ENCODE measurements at places on chromosomes 1 and 21.

DNA sequence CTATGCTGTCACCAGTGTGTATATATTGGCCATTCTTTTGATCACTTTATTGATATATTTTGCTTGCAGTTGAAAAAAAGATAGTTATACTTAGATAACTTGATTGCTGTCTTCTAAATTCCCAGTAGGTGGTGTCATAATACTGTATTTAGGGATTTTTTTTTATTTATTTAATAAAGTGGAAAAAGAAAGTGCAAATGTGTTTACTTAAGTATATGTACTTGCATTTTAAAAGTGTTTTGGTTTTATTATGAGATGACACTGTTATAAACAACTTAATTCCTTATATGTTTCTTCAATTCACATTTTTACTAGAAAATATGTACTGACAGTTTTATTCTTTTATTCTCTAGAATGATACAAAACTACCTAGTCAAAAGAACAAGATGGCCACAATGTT is 164.8 kb downstream of the USP25 start:
- DNase-seq, result peak; percentile 45

DNA sequence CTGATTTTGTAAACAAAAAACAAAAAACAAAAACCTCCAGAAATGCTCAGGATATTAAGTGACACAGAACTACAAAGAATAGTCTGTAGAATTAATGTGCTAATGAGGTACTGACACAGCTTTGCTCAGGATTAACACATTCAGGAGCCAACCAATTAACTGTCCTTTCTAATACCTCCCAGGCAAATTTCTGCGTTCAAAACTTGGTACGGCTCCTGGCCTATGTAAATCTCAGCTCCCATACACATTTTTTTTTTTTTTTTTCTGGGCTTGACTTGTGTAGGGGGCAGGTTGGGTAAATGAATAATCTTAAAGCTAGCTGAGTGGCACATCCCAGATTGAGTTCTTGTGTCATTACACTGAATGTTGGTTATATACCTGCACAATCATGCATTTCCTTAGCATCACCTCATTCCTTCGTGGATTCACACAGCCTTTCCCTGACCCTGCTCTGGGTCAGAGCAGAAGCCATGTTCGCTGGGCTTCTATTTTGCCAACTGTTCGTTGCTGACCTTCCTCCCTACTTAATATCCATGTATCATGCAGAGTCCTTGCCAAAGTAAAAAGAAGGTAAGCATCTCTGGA is 12.6 kb upstream of the IER5 start:
- no peak for DNase-seq

DNA sequence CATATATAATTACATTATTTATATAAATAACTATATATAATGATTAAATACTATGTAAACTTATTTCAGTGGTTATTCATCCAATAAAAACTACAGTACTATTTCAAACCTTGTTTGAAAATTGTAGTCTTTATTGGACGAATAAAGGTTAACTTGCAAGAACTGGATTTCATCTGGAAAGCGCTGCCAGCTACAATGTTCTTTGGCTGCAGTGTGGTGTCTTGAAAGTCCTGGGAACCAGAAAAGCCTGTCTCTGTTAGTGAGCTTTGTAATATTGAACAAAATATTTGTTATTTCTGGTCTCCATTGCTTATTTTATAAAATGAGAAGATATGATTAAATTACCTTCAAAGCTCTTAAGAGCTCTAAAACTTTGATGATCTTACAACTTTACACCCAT is 763.6 kb downstream of the ADGRL2 start:
- no peak for DNase-seq

DNA sequence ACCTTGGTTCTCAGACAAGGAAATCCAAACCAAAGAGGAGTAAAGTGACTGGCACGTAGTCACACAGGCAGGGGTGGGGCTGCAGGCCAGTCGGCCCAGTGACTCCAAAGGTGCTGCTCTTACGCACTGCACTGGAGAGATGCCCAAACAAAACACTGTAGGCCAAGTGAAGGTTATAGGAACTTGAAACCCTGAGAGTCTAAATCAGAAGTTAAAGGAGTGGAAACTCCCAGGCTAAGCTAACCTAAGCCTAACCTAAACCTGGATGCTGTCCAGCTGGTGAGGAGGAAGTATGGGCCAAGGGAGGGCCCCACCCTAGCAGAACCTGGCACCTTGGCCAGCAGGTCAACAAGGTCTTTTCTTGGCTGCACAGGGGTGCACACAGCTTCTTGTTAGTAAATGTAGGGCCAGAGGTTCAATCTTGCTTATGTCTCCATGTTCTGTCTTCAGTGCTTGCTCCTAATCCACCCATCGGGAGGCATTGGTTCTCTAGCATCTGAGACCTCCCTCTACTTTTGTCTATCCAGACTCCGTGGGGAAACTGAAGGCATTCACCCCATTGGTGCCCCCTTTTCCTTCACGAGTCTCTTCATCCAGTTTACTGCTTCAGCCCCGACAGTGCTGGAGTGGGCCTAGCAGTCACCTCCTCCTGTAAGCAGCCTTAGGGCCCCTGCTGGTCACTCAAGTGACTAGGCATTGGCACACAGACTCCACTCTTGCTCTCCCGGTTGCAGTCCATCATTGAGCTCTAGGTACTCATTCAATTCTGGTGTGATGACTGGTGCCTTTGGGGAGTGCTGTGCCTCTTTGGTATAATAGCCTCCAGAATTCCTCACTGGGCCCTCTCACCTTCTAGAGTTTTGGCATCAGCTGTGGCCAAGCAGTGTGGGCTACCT is 12.9 kb upstream of the TMEM125 start:
- DNase-seq, result no peak

DNA sequence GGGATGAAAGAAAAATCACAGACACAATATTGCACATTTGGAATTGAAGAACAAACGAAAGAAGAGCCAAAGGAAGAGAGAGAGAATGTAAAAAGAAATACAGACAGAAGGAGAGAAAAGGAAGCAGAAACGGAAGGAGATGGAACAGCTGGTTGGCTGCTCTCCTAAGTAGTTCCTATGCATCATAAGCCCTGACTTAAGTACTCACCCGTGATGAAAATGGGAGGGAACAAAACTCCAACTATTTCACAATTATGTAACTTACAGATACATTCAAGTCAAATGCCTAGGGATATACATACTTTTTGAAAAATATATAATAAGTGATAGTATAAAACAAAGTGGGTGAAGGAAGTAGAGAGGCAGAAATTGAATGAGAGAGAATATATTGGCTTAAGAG is 88.5 kb downstream of the TTLL7 start:
- DNase-seq, result peak; percentile 8

DNA sequence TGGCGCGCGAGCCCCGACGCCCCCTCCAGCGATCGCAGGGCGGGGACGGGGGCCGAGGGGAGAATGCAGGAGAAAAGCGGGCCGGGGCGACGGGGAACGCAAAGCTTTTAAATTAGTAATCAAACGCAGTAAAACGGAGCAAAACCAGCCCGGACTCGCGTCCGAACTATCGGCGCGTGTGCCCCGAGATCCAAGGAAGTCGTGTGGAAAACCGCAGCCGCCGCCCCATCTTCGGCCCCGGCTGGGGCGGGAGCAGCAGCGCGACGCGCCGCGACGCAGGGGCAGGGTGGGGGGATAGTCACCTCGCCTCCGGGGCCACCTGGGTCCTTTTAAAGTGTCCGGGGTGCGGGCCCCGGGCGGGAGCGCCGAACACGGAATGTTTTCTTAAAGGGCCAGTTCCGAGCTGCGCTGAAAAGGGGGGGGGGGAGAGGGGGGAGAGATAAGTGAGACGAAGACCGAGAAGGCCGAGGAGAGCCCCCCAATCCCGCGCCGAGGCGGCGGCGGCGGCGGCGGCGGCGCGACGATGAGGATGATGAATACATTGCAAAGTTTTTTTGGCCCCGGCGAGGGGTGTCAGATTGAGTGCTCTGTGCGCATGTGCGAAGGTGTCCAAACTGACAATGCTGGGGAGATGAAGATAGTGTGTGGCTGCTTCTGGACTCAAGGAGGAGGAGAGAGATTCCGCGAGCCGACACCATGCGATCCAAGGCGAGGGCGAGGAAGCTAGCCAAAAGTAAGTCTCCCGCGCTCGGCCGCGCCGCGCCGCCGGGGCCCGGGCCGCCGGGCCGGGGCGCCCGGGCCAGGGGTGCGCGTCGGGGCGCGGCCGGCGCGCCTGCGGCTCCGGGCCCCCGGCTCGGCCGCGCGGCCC is at the start of gene PRDM16:
Gene PRDM16, plus strand, starts transcription at position 640 of the 868 bp plus-strand sequence. Its CDS starts 57 bp downstream, at position 697.
- peak; percentile 52 for DNase-seq

GRCh38 chr1:172980456-172980855 is 70.3 kb downstream of the TNFSF18 start:
- DNase-seq, result no peak

DNA sequence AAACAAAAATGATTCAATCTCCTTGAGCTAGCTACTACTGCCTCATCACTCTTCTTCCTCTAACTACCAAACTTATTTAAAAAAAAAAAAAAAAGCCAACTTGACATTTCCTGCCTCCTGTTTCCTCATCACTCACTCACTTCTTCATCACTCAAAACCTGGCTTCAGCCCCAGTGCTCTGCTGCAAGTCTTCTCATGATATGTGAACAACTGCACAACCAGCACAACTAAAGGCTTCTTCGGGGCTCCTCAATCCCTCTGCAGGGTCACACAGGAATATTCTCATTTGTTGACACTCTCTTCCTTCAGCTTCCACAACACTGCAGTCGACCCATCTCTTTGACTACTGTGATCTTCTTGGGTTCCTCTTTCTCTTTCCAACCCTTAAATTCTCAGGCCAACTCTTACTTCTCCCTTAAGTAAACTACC is 7.6 kb downstream of the MTF1 start:
- DNase-seq, result no peak

DNA sequence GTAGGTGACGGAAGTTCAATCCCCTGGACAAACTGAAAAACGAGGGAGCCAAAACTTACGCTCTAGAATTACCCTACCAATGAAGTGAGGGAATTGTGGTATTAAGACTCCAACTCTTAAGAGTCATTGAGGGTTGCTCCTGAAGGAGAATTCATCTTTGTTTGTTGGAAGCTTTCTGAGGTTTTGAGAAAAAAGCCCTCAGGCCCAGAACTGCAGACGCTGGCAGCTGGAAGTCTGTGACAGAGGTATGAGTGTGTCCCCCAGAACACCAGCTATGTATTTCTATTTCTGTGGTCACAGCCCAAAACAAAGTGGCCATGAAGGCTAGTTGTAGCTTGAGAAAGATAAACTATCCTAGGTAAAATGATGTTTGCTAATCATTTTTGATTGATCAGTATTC is 438.8 kb upstream of the B3GALT2 start:
- no peak for DNase-seq

Data from fibroblast of skin of scalp (primary cell).